ENCODE measurements at places on chromosomes 2 and 18. TPM values are rescaled to one million over a fixed set of nuclear protein-coding genes. Genes with fewer than 3 reads are reported as not detected.

GRCh38 chr2:159714247-159714930, 2.1 kb downstream of the MARCHF7 start:
- no peak for DNase-seq

DNA sequence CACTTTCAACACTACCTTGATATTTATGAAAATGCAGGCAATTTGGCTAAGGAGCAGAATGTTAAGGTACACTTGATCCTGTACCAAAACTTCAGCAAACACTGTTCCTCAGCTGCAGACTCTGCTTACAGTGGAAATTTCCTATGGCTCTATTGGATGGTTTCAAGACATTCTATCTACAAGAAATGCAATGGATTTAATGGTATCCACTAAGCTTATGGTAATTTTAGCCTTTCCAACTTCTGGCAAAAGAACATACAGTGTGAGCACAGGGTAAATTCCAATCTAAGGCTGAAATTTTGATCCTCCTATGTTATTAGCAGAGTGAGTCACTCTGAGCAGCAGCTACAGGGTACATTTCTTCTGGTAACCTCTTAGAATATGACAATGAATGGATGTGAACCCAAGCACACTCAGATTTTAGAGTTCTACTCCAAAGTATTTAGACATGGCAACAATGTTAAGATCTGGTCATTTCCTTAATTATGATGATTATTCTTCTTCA, 361.8 kb upstream of the PIK3C3 start:
- no peak for DNase-seq

DNA sequence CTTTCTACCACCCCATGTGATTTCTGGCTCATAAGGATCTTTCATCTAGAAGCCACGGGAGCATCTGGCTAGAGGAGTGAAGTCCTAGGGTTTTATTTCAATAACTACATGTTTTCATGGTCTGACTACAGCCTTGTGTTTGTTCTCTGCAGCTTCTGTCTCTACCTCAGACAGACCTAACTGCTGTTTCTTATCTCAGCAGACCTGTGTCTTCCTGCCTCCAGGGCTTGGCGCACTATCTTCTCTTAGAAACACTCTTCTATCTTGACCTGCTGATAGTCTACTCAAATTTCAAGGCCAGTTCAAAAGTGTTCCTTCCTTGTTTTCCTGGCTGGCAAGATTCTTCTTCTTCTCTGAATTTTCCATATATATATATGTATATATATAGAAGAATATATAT, 11.0 kb upstream of the TRIB2 start:
- no peak for DNase-seq

DNA sequence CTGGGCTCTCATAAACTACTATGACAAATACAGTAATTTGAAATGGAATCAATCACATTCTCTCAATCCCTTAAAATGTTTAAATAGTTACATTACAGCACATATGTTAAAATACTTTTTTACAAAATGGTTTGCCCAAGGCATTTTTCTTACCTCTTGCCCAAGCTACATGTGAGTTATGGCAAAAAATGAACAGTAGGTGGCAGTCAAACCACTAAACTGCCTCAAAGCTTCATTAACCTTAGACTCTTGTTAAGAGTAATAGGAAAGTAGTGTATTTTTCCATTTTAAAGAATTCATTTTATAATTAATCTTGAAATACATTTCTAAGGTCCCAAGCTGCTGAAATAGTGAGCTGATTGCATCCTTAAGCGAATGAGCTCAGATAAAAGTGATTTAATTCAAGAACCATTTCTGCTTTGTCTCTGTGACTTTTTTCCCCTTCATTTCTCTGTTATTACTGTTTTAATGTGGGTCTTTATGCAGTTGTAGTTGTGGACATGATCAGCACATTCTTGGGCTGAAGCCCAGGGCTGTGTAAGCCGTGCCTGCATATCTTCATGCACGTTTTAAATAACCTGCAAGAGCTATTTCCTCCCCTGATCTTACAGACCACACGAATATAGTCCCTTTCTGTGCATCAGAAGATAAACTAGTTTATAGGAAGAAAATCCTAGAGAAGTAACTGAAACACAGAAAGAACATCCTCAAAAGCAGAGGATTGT, 311.8 kb downstream of the LNPK start:
- DNase-seq = no peak

- no peak for DNase-seq
Observed at GRCh38 chr2:223235986-223236385, 184.0 kb downstream of the KCNE4 start.

DNA sequence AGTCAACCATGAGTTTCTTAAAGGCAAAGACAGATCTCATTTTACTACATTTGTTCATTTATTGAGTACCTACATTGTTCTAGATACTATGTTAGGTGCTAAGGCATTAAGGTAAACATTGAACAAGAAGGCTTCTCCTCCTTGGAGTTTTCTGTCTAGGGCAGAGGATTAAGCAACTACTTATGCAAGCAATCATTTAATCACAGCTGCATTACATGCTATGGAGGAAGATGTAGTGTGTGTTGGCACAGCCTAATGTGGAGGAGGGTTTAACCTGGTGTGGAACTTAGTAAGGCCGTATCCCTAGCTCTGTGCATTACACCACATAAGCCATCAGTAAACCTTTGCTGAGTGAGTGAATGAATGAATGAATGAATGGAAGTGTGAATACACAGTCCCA, 106.5 kb upstream of the MAP3K20 start:
- no peak for DNase-seq

DNA sequence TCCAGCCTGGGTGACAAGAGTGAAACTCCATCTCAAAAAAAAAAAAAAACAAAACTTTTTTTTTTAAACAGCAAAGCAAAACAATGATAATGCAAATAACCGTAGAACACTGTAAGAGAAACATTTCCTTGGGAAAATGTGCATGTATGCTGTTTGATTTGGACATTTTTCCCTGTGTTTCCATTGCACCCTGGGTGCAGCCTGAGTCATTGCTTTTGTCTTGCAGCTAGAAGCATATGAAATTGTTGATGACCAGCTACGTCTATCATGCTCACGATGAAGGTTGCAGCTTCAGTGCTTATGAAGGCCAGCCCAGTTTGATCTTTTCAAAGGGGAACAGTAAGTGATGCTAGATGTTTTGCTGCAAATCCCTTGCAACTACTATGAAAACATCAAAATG, 41.5 kb downstream of the MOGAT1 start:
- no peak for DNase-seq

GRCh38 chr18:47150824-47151366, 595 bp upstream of the HDHD2 start:
- peak; percentile 76 for DNase-seq

The SKOR2 gene
- total RNA-seq = not detected

GRCh38 chr2:36634981-36635597, 37.1 kb upstream of the FEZ2 start:
- DNase-seq = no peak
